ENCODE measurements at places on chromosomes 1 and 21.

GRCh38 chr1:17857996-17858395 is 102.9 kb downstream of the ACTL8 start:
- DNase-seq: no peak

GRCh38 chr1:79052829-79053449 is 46.4 kb upstream of the ADGRL4 start:
- no peak for DNase-seq

DNA sequence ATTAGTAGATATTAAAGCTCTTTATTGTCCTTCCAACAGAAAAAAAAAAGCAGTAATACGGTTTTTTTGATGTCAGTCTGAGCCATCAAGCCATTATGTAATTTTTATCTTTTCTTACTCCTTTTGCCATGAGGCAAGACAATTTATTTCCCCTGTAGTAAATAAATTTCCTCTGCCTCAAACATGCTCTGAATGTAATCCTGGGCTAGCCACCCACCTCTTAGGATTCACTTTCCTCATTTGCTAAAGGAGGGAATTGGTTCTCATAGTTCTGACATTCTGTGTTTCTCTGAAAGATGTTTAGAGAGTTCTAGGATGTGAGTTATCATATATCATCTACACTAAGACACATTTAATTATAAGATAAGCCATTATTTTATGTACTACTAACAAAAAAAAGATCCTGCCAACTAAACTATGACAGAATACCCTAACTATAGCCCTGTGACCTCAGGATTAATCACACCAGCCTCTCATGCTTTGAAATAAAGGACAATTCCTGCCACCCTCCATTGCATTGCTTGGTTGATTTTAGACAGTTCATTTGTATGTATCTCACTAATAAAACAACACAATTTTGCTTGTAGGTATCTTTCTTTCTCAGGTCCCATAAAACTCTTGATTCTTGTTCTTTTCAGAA is 34.0 kb upstream of the RAP1A start:
- no peak for DNase-seq

DNA sequence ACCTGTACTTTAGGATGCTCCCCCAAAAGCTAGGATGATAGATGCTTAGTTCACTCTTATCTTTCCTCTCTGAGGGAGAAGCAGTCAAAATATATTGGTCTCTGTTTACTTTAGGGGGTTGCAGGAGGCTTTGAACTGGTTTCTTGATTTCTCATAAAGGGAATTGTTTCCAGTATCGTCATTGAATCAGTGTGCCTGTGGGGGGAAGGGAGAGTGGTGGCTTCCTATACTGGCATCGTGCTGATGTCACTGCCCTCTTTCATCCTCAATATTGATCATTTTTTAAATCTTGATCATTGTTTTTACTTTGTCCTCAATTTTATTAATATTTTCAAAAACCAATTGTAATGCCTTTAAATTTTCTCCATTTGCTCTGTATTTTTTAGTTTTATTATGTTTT is 40.2 kb upstream of the CFHR3 start:
- no peak for DNase-seq

DNA sequence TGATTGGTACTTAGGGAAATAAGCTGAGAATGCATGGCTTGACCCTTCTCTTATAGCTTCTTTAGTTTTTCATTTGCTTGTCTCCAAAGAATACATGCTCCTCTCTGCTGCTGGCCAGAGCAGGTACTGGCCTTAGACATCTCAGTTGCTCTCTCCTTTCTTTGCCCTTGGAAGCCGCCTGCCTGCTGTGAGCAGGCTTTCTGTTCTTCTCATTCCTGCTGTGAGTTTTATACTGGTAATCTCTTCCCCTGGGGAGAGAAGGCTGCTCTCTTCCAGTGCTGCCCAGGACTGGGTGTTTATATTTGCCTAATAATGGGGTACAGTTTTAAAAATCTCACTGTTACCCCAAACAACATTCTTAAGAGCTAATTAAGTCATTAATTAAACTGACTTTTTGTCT is 323.5 kb upstream of the LRRC7 start:
- peak; percentile 28 for DNase-seq

DNA sequence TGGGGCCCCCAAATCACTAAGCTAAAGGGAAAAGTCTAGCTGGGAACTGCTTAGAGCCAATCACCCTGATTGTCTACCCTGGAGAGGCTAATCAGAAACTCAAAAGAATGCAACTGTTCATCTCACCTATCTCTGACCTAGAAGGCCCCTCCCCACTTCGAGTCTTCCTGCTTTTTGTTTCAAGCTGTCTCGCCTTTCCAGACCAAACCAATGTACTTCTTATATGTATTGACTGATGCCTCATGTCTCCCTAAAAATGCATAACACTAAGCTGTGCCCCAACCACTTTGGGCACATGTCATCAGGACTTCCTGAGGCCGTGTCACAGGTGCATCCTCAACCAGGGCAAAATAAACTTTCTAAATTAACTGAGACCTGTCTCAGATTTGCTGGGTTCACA is 209.5 kb downstream of the APP start:
- peak; percentile 11 for DNase-seq

DNA sequence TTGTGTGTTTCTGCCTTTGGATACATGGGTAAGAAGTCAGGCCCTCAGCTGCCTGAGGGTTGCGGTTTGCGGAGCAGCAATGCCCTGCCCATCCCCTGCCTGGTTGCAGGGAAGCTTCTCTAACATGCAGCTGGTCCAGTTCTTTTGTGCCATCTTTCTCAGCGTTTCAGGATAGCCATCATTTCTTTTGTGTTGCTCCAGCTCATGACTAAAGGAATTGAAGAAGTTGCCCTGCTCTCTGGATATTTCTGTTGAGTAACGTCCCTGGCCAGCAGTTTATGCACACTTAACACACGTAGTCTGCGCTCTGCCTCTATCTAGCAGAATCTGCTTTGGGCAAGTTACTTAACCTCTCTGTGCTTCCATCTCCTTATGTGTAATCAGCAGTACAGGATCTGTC is 62.1 kb downstream of the DOP1B start:
- no peak for DNase-seq

GRCh38 chr1:36156329-36157114 is 562 bp downstream of the MAP7D1 start:
- DNase-seq: peak; percentile 81

DNA sequence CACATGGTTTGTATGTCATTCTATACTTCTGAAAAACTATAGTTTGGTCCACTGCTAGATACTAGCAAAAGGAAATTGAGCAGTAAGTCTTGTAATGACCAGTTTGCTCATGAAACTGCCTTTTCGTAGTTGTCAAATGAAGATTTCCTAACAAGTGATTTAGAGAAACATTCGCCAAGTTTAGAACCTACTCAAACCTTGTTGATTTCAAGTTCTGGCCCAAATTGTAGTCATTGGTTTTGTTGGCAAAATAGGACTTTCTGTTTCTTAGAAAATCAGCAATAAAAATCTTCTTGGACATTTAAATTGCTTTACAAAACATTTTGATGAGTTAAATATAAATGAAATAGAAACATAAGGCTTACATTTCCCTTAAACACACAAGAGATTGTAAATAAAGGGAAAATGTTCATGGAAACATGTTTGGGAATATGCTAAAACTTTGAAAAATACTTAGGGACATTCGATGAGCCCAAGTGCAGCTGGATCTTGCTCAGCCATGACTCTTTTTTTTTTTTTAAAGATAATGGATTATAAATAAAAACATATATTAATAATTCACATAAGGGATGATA is 178.5 kb upstream of the LYPLAL1 start:
- DNase-seq: no peak

GRCh38 chr1:23693599-23693998 is 2.0 kb downstream of the RPL11 start:
- no peak for DNase-seq

GRCh38 chr1:15700508-15700907 is 16.4 kb downstream of the PLEKHM2 start:
- DNase-seq: no peak

- DNase-seq: no peak
These were observed 26.6 kb downstream of the ZBTB8OS start for GRCh38 chr1:32623775-32624174.

DNA sequence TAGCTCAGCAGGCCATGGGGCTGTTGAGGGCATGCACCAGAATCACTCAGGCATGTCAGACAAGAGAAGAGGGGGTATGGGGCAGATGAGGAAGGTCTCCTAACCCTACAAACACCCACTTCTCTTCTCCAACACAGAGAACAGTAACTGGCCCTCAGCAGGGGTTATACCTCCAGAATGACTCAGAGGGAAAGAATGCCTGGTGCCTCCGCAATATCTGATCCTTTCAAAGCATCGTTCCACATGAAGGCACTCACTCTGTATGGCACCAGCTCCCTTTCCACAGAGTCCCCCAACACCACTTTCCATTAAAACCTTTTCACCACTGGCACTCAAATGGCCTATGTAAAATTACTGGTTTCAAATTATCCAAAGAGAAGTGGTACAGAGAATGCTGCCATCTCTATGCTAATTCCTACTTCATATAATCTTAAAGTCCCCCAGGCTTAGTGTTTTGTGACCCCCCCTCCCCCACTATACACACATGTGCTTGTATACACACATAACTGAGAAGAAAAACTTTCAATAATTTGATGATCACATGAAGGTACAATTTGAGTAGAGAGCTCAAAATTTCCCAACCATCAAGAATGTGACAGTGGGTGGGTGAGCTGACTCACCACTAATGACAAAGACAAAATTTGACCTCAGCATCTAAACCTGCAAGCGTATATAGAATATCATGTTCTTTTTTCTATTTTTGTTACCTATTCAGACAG is 91.5 kb downstream of the SIPA1L2 start:
- peak; percentile 64 for DNase-seq

- DNase-seq: no peak
These were observed 61.1 kb upstream of the RAB4A start for GRCh38 chr1:229209816-229210215.

GRCh38 chr1:247156787-247157232 is 15.0 kb downstream of the ZNF124 start:
- no peak for DNase-seq

- DNase-seq: no peak
These were observed 3.9 kb upstream of the SYNC start for GRCh38 chr1:32706491-32706890.

- DNase-seq: peak; percentile 87
These were observed 22.9 kb downstream of the KCNA10 start for GRCh38 chr1:110495926-110496600.

DNA sequence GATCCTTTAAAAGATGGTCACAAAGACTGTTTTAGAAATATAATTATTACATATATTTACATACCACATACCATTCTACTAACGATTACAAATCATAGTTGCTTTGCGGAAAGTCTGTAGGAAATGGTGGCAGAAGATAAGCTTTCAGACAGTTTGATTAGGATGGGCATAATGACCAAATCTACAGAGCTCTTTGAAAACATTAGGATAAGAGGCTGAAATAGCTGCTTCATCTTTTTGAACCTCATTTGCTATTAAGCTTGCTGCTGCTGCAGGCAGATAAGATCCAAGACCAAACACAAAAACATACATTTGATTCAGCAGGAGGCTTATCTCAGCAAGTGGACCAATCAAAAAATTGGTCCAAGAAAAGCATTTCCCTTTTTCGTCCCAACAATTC is 47.1 kb downstream of the DDAH1 start:
- DNase-seq: no peak

DNA sequence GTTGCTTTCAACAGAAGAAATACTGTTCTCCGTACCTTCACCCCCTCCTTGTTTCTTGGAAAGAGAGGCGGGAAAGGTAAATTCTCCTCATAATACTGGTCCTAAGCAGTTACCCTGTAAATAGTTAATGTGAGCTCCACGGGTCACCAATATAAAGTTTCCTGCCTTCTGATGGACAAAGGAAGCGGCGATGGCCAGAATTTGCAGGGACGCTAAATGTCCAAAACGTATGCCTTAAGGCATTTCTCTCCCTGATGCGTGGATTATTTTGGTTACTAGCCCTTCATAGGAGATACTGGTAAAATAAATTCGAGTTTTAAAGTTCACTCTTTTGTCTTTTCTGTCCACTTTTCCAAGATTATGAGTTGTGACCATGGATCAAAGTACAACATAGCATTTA is 898 bp upstream of the PTGS2 start:
- DNase-seq: peak; percentile 4

GRCh38 chr1:201251411-201251810 is 31.9 kb upstream of the PKP1 start:
- no peak for DNase-seq

GRCh38 chr1:41495210-41495948 is 10.9 kb upstream of the EDN2 start:
- DNase-seq: peak; percentile 52

DNA sequence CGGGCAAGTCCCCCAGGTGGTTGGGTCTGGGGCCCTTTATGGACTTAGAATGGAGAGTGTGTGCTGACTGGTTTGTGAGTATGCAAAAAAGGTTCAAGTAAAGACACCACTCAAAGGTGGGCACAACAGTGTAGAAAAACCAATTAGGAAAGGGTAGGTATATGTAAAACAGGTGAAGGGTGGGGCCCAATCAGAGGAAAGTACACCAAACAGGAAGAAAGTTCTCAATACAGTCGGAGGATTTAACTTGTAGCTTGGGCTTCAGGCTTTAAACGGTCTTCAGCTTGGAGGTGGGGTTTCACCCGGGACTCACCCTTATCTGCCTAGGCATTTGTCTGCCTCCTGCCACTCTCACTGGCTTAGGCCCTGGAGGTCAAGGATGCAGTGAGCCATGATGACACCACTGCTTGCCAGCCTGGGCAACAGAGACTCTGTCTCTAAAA is 6.8 kb upstream of the PUM1 start:
- no peak for DNase-seq

GRCh38 chr21:26962621-26963181 is 4.2 kb downstream of the ADAMTS5 start:
- no peak for DNase-seq

- DNase-seq: no peak
These were observed 149.6 kb downstream of the CACNA1E start for GRCh38 chr1:181632960-181633359.

DNA sequence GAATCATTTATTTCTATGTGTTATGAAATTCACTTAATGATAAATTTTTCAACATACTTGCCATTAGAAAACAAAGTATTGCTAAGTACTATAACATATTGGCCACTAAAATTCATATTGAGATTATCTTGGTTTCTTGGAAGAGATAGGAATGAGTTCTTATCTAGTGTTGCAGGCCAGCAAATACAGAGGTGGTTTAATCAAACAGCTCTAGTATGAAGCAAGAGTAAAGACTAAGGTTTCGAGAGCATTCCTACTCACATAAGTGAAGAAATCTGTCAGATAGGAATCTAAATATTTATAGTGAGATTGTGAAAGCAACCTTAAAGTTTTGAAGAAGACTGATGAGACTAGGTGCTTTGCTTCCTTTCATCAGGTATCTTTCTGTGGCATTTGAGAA is 37.9 kb upstream of the FOXE3 start:
- no peak for DNase-seq

GRCh38 chr1:115219927-115220326 is 118.1 kb downstream of the NGF start:
- no peak for DNase-seq

GRCh38 chr1:224759135-224759534 is 143.0 kb downstream of the CNIH3 start:
- no peak for DNase-seq

GRCh38 chr1:156258859-156259258 is 11.0 kb upstream of the PAQR6 start:
- DNase-seq: no peak

- no peak for DNase-seq
These were observed 146.9 kb downstream of the RWDD3 start for GRCh38 chr1:95380909-95381308.

GRCh38 chr1:65940126-65940525 is 147.4 kb downstream of the PDE4B start:
- no peak for DNase-seq

Data from iPS-NIHi11 (cell line).